CD4-positive, alpha-beta memory T cell (primary cell): ENCODE measurements at places on chromosomes 7 and 10. TPM values are rescaled to one million over a fixed set of nuclear protein-coding genes. Genes with fewer than 3 reads are reported as not detected.
A peak's percentile ranks its signal among the peaks of the same experiment; 100 is the strongest.

Gene AMPH
- total RNA-seq: 0.14 TPM

Gene PLA2G12B
- not detected for total RNA-seq

Gene CLRN3
- not detected for total RNA-seq

Gene AP5Z1
- total RNA-seq: 103 TPM

Gene TMEM130
- total RNA-seq: not detected

Gene EDRF1
- total RNA-seq: 56.3 TPM

Gene LRGUK
- 0.55 TPM for total RNA-seq

DNA sequence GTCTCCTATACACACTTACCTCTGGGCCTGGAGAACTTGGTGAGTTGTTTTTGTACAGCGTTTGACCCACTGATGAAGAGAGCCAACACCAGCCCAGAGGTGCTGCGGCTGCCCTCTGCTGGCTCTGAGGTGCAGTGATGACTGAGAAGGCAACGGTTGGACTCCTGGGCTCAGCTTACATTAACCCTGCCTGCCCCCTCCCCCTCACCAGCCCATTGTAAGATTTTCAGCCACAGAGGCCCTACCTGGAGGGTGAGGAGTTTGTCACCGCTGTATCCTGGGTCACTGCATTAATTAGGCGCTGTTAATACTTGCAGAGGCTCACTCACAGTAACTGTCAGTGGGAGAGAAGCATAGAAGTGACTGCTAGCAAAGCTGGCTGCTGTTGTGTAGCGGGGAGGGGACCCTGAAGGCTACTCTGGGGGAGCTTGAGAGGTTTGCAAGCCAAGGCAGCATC is 19.0 kb upstream of the ANKRD2 start:
- H3K4me1 ChIP-seq: no peaks in the 10 kb centered on the region
- no peak overlapping the region for H3K4me3 ChIP-seq
- no peaks in the 10 kb centered on the region for H3K36me3 ChIP-seq
- H3K27ac ChIP-seq: no peak overlapping the region

- H3K4me3 ChIP-seq: no peak overlapping the region
- no peaks in the 10 kb centered on the region for H3K36me3 ChIP-seq
- no peaks in the 10 kb centered on the region for H3K4me1 ChIP-seq
- H3K27me3 ChIP-seq: no peaks in the 10 kb centered on the region
Measured at GRCh38 chr10:118963933-118964332, 65.6 kb upstream of the NANOS1 start.

DNA sequence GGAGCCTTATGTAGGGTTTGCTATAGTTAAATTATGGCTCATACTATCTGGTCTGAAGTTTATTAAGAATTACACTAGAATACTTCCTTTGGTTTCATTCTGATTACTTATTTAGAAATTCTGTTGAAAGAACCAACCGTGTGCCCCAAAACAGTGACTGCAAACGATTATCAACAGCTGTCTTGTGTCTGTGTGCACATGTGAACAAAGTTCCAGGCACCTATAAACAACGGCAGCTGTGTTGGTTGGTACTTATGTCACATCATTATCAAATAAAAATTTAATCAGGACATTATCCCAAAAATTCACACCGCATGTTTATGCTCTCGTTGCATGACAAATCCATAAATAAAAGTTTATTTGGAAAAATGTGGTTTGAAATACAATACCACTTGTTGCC is 80.6 kb downstream of the USP6NL start:
- no peaks in the 10 kb centered on the region for H3K4me1 ChIP-seq
- H3K27ac ChIP-seq: no peak overlapping the region
- no peak for DNase-seq

DNA sequence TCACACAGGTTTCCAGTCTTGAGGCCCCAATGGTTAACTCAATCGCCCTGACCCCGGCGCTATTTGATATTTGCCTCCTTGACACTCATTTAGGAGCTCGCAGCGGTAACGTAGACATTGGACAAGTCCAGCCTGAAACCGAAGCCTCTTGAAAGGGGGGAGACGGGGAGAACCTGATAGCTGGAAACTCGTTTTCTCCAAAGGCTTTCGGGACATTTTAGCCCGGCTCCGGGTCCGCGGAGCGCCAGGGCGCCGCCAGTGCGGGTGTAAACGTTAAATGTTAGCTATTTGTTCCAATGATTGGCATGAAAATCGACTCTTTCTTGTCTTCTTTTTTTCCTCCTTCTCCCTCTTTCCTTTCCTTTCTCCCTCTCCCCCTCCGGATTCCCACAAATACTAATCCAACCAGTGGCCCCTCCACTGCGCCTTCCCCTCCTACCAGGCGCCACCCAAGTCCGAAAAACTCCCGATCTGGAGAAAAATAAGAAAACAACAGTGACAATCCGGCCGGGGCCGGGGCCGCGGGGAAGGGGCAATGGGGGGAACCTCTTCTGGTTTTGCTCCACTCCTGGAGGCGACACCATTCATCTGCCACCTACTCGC is 17.2 kb upstream of the GATA3 start:
- DNase-seq: peak; percentile 34
- peaks cover 46% of the 10 kb centered on the region for H3K4me1 ChIP-seq
- H3K27me3 ChIP-seq: peaks cover 89% of the 10 kb centered on the region

GRCh38 chr10:61921143-61921542 is 19.6 kb downstream of the ARID5B start:
- H3K4me3 ChIP-seq: no peak overlapping the region
- H3K4me1 ChIP-seq: peaks cover 47% of the 10 kb centered on the region
- no peaks in the 10 kb centered on the region for H3K27me3 ChIP-seq
- H3K27ac ChIP-seq: no peak overlapping the region
- H3K36me3 ChIP-seq: peaks cover 13% of the 10 kb centered on the region
- no peak for DNase-seq

- peaks cover 5% of the 10 kb centered on the region for H3K36me3 ChIP-seq
- no peak overlapping the region for H3K4me3 ChIP-seq
- H3K4me1 ChIP-seq: peaks cover 66% of the 10 kb centered on the region
- H3K27ac ChIP-seq: no peak overlapping the region
- no peaks in the 10 kb centered on the region for H3K27me3 ChIP-seq
Measured at GRCh38 chr7:115015619-115016018, 93.7 kb downstream of the MDFIC start.

GRCh38 chr10:18649364-18649959 is 1.9 kb downstream of the NSUN6 start:
- H3K27ac ChIP-seq: no peak overlapping the region
- H3K4me1 ChIP-seq: peaks cover 39% of the 10 kb centered on the region
- H3K4me3 ChIP-seq: peak overlapping the region; percentile 88
- no peak for DNase-seq
- no peaks in the 10 kb centered on the region for H3K27me3 ChIP-seq
- H3K36me3 ChIP-seq: no peaks in the 10 kb centered on the region

DNA sequence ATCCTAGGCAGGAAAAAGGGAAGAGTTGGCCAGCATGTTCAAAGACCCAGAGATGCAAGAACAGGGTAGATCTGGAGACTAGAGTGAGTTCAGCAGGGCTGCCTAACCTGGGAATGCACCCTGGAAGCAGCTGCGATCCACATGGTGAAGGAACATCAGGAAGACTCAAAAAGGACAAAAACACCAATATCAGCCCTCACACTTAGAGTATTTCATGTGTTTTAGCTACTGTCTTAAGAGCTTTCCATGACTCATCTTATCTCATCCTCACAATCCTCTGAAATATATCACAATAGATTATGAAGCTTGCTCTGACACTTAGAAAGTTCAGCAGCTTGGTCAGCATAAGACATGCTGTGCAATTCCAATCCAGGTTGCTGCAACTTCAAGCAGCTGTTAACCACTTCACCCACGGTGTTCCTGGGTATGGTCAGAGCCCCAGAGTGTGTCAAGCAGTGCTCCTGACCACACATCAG is 380.9 kb downstream of the PARD3 start:
- no peaks in the 10 kb centered on the region for H3K27me3 ChIP-seq
- no peak for DNase-seq
- H3K36me3 ChIP-seq: no peaks in the 10 kb centered on the region
- H3K4me3 ChIP-seq: no peak overlapping the region

DNA sequence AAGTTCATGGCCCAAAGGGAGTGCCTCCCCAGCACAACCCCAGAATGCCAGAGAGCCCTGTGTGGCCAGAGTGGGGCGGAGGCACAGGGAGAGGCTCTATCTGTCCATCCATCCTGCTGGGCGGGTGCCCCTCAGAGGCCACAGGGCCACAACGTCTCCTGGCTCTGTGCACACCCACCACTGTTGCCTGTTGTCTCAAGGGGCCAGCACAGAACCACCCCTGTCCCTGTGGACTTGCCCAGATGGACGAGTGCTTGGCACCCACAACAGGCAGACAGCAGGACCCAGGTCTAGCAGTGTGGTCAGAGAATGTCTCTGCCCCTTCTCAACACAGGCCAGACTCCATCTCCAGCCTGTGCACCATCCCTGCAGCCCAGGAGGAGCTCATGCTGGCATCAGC is 92.8 kb downstream of the PAXIP1 start:
- DNase-seq: no peak
- no peak overlapping the region for H3K27ac ChIP-seq
- no peak overlapping the region for H3K4me3 ChIP-seq
- no peaks in the 10 kb centered on the region for H3K27me3 ChIP-seq

GRCh38 chr7:116024826-116025809 is 5.4 kb downstream of the TFEC start:
- no peaks in the 10 kb centered on the region for H3K27me3 ChIP-seq
- no peak overlapping the region for H3K27ac ChIP-seq
- no peaks in the 10 kb centered on the region for H3K4me1 ChIP-seq
- no peak for DNase-seq

DNA sequence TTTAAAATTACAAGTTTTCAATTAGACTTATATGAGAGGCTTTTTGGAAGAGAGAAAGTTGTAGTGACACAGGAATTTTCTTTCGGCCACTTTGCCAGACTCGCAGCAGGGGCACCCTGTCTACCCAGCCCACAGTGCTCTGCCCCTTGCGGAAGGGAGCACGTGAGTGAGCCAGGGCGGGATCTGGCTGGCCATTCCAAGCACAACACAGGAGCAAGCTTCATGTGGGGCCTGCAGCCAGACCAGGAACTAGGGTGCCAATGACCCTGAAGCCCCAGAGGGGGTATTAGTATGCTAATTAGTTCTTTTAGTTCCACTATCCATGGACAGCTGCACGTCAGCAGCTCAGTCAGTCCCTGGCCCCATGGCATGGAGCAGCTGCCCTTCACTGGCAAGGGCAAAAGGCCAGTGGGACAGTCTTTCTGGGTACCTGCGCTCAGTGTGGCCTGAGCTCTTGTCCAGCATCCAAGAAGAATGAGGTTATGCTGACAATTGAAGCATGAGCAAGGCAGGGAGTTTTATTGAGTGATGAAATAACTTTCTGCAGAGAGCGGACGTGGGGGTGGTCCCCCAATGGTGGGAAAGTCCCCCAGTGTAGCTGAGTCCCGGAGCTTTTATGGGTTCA is 251.1 kb upstream of the CSTF2T start:
- H3K4me3 ChIP-seq: no peak overlapping the region
- H3K27ac ChIP-seq: no peak overlapping the region
- H3K4me1 ChIP-seq: no peaks in the 10 kb centered on the region
- no peaks in the 10 kb centered on the region for H3K36me3 ChIP-seq
- DNase-seq: no peak

- H3K27ac ChIP-seq: no peak overlapping the region
- no peak overlapping the region for H3K4me3 ChIP-seq
- no peaks in the 10 kb centered on the region for H3K4me1 ChIP-seq
- H3K36me3 ChIP-seq: peaks cover 37% of the 10 kb centered on the region
- DNase-seq: no peak
Measured at GRCh38 chr10:101609481-101609880, 21.4 kb downstream of the DPCD start.

DNA sequence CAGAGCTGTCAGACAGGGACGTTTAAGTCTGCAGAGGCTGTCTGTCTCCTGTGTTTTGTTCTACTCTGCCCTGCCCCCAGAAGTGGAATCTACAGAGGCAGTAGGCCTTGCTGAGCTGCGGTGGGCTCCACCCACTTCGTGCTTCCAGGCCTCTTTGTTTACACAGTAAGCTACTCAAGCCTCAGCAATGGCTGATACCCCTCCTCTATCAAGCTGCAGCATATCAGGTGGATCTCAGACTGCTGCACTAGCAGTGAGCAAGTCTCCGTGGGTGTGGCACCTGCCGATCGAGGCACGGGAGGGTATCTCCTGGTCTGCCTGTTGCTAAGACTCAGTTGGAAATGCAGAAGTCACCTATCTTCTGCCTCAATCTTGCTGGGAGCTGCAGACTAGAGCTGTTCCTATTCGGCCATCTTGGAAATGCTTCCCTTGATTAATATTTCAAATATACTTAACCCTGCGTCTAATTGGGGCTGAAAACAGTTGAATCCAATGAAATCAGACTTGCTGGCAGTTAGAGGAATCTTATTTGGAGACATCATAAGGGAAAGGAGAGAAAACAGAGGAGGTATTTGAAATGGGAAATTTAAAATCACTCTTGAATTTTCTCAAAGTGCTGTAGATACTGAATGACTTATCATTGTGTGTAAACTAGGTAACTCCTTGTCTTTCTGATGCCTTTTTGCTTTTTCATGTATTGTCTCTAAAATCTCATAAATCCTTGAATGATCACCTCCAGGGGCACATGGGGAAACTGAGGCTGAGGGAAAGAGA is 13.8 kb upstream of the CYP3A5 start:
- no peaks in the 10 kb centered on the region for H3K36me3 ChIP-seq
- no peaks in the 10 kb centered on the region for H3K27me3 ChIP-seq
- peak; percentile 10 for DNase-seq
- peaks cover 5% of the 10 kb centered on the region for H3K4me1 ChIP-seq

DNA sequence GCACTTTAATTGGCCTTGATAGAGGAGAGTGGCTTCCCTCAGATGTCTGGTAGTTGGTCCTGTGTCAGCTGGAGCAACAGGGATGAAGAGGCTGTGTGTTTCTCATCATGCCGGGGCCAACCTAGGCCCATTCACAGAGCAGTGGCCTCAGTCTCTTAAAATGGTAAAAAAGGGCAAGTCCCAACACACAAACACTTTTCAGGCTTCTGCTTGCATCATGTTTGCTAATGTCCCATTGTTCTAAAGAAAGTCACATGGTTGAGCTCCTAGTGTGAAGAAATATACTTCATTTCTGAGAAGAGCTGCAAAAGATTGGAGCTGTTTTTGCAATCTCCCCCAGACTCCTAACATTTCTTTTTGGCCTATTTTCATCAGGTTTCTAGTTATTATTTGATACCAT is 40.6 kb upstream of the RBAK start:
- no peak overlapping the region for H3K4me3 ChIP-seq
- H3K4me1 ChIP-seq: no peaks in the 10 kb centered on the region
- H3K27ac ChIP-seq: no peak overlapping the region
- H3K36me3 ChIP-seq: peaks cover 10% of the 10 kb centered on the region
- DNase-seq: no peak

GRCh38 chr7:88666626-88667025 is 92.9 kb upstream of the ZNF804B start:
- no peaks in the 10 kb centered on the region for H3K36me3 ChIP-seq
- no peaks in the 10 kb centered on the region for H3K27me3 ChIP-seq
- H3K4me1 ChIP-seq: no peaks in the 10 kb centered on the region
- no peak overlapping the region for H3K27ac ChIP-seq
- DNase-seq: no peak

DNA sequence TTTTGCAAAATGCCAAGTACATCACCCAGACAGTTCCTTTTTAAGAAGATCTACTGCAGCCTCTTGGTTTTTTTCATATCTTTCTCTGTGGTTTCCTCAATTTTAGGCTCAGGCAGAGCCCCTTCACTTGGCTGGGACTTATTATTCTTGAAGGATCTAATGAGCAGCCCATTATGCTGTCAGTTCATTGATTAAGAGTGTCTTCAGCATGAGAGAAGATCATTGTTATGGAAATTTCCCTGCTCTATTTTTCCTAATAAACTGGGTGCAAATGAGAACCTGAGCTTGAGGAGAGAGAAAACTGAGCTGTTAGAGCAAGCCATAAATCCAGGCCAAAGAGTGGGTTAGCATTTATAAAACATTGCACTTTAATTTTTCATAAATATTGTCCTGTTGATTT is 146.5 kb downstream of the SEC23IP start:
- DNase-seq: no peak
- no peak overlapping the region for H3K4me3 ChIP-seq
- H3K27me3 ChIP-seq: no peaks in the 10 kb centered on the region

GRCh38 chr7:3009086-3009485 is 34.6 kb downstream of the CARD11 start:
- peaks cover 8% of the 10 kb centered on the region for H3K36me3 ChIP-seq
- no peak overlapping the region for H3K4me3 ChIP-seq
- H3K4me1 ChIP-seq: peaks cover 52% of the 10 kb centered on the region
- no peak for DNase-seq
- no peaks in the 10 kb centered on the region for H3K27me3 ChIP-seq
